Stimulated activated CD8-positive, alpha-beta memory T cell treated with anti-CD3 and anti-CD28 coated beads, Interleukin-7, amount 100 ng/mL, for 24 hours (primary cell): ENCODE measurements at places on chromosomes 1 and 21.

- DNase-seq, result no peak
These were observed 86.8 kb upstream of the GCLM start for GRCh38 chr1:93995837-93996536.

GRCh38 chr1:170716835-170717429 lies 53.0 kb downstream of the PRRX1 start:
- DNase-seq, result no peak

GRCh38 chr1:41752514-41753170 lies 166.1 kb downstream of the HIVEP3 start:
- DNase-seq, result no peak

DNA sequence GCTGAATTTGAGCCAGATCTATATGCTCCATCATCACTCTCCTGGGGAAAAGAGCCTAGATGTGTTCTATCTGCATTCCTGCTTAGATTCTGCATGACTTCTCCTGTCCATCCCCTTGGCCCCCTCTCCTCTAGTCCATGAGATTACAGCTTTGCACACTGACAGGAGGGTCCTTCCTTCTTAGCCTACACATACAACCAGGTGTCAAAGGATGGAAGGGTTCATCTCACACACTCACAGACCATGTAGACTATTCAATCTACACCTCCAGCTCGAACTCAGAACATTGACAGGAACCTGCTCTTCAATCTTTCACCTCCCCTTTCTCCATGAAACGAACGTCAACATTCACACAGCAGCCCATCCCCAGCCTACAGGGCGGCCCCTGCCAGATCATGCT lies 13.8 kb downstream of the C1orf116 start:
- no peak for DNase-seq

DNA sequence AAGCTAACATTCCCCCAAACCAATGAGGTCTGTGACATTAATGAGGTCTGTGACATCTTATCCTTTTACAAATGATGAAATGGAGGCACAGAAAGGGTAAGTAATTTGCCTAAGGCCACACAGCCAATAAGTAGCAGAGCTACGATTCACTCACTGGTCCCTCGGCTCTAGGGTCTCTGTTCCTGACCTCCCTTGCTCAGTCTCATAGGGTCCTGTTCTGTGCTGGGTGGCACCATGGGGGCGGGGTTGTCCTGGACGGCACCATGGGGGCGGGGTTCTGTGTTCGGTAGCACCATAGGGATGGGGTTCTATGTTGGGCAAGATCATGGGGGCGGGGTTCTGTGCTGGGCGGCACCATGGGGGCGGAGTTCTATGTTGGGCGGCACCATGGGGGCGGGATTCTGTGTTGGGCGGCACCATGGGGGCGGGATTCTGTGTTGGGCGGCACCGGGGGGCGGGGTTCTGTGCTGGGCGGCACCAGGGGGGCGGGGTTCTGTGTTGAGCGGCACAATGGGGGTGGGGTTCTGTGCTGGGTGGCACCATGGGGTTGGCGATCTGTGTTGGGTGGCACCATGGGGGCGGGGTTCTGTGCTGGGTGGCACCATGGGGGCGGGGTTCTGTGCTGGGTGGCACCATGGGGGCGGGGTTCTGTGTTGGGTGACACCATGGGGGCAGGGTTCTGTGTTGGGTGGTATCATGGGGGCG lies 55.6 kb downstream of the CLSTN1 start:
- DNase-seq, result no peak

DNA sequence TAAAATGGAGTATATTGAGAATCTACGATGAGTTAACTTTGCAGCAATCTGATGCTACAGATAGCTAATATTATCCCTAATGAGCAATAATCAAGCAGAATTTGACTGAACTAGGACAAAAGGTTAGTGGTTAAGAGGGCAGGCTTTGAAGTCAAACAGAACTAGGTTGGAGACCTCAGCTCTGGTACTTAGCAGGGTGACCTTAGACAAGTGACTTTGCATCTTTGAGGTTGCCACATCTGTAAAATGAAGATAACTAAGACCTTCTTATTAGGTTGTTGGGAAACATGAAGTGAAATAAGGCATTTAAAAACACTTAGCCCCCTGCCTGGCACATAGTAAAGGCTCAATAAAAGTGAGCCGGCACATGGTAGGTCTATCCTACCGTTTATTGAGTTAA lies 4.3 kb upstream of the FUCA1 start:
- DNase-seq, result no peak

- no peak for DNase-seq
These were observed 1.4 kb downstream of the TENT5B start for GRCh38 chr1:27011058-27011764.

GRCh38 chr1:47780469-47780995 lies 216.7 kb downstream of the TRABD2B start:
- DNase-seq, result no peak
